IMR-90 (cell line): ENCODE measurements at places on chromosomes 7 and 10.

- DNase-seq, result no peak
- H3K27ac ChIP-seq, result no peak overlapping the region
- no peaks in the 10 kb centered on the region for H3K27me3 ChIP-seq
- H3K36me3 ChIP-seq, result no peaks in the 10 kb centered on the region
Measured at GRCh38 chr7:24169077-24169624, 114.8 kb upstream of the NPY start.

DNA sequence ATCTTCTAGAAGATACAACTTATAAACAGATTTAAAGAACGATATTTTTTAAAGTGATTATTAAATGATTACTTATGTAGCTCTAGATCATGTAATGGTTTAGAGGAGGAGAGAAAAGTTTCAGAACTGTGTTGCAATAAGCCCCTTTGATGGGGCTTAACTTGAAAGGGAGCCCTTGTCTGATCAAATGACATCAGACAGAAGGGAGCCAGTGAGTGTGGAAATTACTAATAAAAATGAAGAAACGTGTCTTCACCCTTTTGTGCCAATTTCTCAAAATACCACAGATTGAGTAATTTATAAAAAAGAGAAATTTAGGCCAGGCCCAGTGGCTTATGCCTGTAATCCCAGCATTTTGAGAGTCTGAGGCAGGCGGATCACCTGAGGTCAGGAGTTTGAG, 318.2 kb downstream of the EXOC4 start:
- H3K36me3 ChIP-seq, result no peaks in the 10 kb centered on the region
- no peaks in the 10 kb centered on the region for H3K27me3 ChIP-seq
- no peak for DNase-seq
- H3K4me1 ChIP-seq, result peaks cover 3% of the 10 kb centered on the region; the same call in 1 of the 2 replicates
- H3K27ac ChIP-seq, result no peak overlapping the region

GRCh38 chr10:71462062-71462935, 65.6 kb downstream of the CDH23 start:
- peaks cover 35% of the 10 kb centered on the region for H3K27me3 ChIP-seq
- DNase-seq, result no peak
- no peaks in the 10 kb centered on the region for H3K4me1 ChIP-seq
- no peak overlapping the region for H3K4me3 ChIP-seq
- no peak overlapping the region for H3K27ac ChIP-seq
- H3K36me3 ChIP-seq, result no peaks in the 10 kb centered on the region

GRCh38 chr7:12139416-12139815, 71.7 kb upstream of the TMEM106B start:
- no peak overlapping the region for H3K27ac ChIP-seq
- no peaks in the 10 kb centered on the region for H3K4me1 ChIP-seq
- no peak overlapping the region for H3K4me3 ChIP-seq
- no peaks in the 10 kb centered on the region for H3K36me3 ChIP-seq

DNA sequence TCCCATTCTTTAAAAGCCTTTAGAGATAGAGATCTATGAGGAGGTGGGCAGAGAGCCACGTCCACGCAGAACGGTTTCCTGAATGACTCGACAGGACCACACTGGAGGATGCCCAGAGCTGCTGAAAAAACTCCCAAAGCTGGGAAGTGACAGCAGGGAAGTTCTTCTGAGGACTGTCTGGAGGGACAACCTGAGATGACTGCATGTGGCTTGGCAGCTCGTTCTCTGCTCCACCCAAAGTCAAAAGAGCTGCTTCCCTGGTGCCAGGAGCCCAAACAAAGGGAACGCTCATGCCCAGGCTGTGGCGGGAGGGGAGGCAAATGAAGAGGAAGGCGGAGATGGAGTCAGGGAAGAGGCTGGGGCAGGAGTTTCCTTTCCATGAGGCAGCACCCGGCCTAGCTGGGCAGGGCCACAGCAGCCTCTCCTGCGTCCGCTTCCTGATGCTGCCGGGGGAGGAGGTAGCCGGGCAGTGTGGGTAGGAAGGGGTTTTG, 95.4 kb downstream of the CCDC3 start:
- H3K27me3 ChIP-seq, result peaks cover 2% of the 10 kb centered on the region; the same call in 1 of the 2 replicates
- H3K27ac ChIP-seq, result no peak overlapping the region
- DNase-seq, result no peak
- no peaks in the 10 kb centered on the region; the same call in 1 of the 2 replicates for H3K4me1 ChIP-seq
- H3K4me3 ChIP-seq, result no peak overlapping the region

DNA sequence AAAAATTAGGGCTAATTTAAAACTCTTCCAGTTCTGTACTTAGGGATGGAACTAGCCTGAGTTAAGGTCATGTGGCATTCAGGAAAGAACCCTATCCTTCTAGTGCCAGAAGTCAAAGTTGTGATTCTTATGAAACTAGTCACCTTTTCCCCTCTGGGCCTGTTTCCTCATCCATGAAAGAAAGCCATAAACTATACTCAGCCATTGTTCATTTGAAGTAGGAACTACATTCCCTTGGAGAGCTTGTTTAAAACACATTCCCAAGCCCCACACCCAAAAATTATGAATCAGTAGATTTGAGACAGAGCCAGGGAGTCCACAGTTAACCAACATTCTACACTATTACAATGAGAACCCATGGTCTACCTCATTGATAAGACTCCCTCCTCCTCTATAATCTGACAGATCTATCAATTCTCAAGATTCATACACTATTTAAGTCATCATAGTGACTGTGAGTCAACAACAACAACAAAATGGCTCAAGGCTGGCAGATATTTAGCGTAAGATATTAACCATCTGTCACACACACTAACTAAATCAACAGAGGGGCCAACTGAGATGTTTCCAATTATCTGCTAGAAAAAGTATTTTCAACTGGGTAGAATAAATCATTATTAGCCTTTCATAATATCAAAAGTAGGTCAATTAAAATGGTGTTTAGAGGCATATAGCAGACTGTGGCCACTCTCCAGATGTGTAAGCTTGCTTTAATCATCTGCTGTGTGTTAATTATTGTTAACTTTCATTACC, 102.3 kb downstream of the SLC25A13 start:
- peak; percentile 60 for DNase-seq
- no peak overlapping the region for H3K4me3 ChIP-seq
- no peaks in the 10 kb centered on the region for H3K36me3 ChIP-seq
- H3K27me3 ChIP-seq, result no peaks in the 10 kb centered on the region
- no peak overlapping the region for H3K27ac ChIP-seq
- no peaks in the 10 kb centered on the region for H3K4me1 ChIP-seq

DNA sequence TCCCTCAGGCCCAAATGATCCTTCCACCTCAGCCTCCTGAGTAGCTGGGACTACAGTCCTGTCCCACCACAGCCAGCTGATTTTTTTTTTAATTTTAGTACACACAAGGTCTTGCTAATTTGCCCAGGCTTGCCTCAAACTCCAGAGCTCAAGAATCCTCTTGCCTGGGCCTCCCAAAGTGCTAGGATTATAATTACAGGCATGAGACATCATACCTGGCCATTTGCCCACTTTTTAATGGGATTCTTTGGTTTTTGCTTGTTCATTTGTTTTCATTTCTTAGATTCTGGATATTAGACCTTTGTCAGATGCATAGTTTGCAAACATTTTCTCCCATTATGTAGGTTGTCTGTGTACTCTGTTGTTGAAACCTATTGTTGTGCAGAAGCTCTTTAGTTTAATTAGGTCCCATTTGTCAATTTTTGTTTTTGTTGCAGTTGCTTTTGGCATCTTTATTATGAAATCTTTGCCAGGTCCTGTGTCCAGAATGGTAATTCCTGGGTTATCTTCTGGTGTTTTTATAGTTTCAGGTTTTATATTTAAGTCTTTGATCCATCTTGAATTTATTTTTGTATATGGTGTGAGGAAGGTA, 95.2 kb downstream of the GLCCI1 start:
- H3K27ac ChIP-seq, result no peak overlapping the region
- H3K27me3 ChIP-seq, result no peaks in the 10 kb centered on the region
- DNase-seq, result peak; percentile 23

DNA sequence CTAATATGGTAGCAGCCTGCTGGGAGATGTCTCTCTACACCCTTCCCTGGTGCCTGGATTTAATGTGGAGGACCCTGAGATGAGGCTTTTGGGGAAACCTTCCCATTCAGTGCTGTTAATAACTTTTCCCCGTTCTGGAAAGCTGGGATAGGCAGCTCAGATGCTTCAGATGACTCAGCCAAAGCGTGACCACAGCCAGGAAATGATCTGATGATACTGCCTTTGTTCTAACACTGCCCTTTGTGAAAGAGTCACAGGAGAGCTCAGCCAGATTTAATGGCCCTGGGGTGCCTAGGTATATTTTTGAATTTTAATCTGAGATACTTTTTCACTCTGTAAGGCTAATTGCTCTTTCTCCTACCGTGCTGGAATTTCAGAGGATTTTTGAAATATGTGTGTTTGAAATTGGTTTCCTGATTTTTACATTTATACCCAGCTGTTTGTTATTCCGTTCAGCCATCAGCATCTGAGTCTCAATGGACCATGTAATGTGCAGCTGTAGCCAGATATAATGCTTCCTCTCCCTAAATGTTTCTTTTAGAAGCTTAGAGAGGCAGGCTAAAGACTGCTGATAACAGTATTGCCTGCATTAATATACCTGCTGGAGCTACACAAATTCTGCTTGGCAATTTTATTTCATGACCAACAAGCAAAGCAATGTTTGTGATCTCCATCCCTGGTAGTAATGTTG, 17.8 kb downstream of the CELF2 start:
- H3K36me3 ChIP-seq, result no peaks in the 10 kb centered on the region
- DNase-seq, result peak; percentile 79
- peaks cover 2% of the 10 kb centered on the region; the same call in 1 of the 2 replicates for H3K27me3 ChIP-seq
- no peak overlapping the region for H3K4me3 ChIP-seq
- no peaks in the 10 kb centered on the region for H3K4me1 ChIP-seq

DNA sequence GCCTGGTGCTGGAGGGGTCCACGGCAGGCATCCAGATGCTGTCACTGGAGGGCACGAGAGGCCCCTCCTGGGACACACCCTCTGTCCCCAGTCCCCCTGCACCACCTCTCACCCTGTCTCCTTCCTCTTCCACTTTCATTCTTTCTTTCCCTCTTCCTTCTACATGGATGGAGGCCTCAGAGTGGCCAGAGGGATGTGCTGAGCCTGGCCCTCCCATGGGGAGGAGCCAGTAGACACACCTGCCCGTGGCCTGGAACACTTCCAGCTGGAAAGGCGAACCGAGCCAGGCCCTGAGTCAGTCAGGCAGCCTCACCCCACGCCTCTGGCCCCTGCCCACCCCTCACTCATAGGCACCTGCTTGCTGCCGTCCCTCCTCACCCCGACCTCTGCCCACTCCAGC, 55.9 kb upstream of the MXI1 start:
- H3K27me3 ChIP-seq, result peaks cover 30% of the 10 kb centered on the region
- no peaks in the 10 kb centered on the region for H3K4me1 ChIP-seq
- H3K36me3 ChIP-seq, result no peaks in the 10 kb centered on the region
- no peak for DNase-seq
- H3K4me3 ChIP-seq, result no peak overlapping the region
- no peak overlapping the region for H3K27ac ChIP-seq

DNA sequence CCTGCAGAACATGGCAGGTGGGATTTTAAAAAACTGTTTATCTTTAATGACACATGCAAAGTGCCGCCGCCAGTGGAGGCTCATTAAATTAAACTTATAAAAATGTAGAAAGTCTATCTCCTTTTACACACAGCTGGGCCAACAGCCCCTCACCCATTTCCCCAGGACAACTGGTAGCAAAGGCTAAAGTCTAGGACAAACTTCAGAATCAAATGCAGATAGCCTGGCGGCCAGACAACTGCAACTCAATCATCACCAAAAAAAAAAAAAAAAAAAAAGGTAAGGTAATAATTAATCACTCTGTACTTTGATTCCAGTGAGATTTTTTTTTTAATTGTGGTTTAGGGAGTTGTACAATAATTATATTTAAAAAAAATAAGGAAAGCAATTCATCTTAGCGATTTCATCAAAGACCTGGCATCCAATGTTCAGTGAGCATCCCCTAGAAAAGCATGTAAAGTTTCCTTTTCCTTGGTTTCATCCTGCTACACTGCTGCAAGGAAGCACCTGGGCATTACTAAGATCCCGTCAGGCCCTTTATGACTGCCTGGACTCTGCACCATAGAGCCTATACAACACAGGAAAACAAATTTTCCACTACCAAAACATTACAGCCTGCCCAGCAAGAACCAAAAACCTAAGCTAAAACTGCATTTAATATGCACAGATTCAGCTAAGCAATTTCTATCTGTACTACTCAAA, 98.5 kb downstream of the GRB10 start:
- no peak for DNase-seq
- no peaks in the 10 kb centered on the region for H3K27me3 ChIP-seq
- no peak overlapping the region for H3K27ac ChIP-seq
- H3K4me1 ChIP-seq, result peaks cover 3% of the 10 kb centered on the region; the same call in 1 of the 2 replicates

- no peaks in the 10 kb centered on the region for H3K27me3 ChIP-seq
- DNase-seq, result no peak
- no peak overlapping the region for H3K27ac ChIP-seq
- H3K4me1 ChIP-seq, result no peaks in the 10 kb centered on the region; the same call in 1 of the 2 replicates
- no peaks in the 10 kb centered on the region for H3K36me3 ChIP-seq
Measured at GRCh38 chr7:18572154-18572553, 76.6 kb downstream of the HDAC9 start.

DNA sequence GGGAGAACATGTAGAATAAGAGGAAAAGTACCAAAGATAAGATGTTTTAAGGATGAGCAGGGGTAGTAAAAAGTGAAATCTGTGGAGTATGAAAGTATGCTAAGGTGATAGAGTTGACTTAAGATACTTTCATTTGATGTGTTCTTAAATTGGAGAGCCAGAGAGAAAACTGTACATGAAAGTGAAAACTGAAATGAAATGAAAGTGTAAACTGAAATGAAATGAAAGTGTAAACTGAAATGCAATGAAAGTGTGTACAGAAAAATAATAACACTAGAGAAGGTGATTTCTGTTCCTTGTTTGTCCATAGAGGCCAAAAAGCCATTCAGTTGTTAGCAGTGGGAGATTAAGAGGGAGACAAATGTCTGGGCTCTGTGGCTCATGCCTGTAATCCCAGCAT, 17.5 kb downstream of the AHR start:
- DNase-seq, result no peak
- H3K27ac ChIP-seq, result no peak overlapping the region
- no peaks in the 10 kb centered on the region for H3K27me3 ChIP-seq
- no peak overlapping the region for H3K4me3 ChIP-seq
- peaks cover 2% of the 10 kb centered on the region for H3K4me1 ChIP-seq

DNA sequence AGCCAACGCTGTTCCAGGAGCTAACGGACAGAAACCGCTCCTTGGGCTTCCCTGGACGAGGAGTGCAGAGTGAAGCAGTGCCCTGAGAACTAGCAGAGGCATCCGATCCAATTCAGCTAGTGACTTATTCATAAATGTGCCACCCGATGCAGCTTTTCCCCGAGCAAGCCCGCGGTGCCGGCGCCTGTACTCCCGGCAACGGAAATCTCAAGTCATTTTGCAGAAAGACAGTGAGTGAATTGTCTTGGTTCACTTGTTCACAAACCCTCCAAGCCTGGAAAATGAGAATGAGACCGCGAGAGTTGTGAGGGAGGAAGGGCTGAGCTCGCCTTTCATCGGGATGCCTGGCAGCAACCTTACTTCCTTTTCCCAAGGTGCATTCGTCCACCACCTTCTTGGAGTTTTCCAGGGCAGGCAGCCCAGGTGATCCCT, 87.5 kb downstream of the COBL start:
- H3K4me3 ChIP-seq, result no peak overlapping the region
- H3K36me3 ChIP-seq, result no peaks in the 10 kb centered on the region
- no peak for DNase-seq
- no peaks in the 10 kb centered on the region for H3K4me1 ChIP-seq
